ENCODE measurements at places on chromosomes 6 and 20.

- no peak for DNase-seq
Observed at GRCh38 chr6:10861086-10861485, 20.8 kb downstream of the GCM2 start.

DNA sequence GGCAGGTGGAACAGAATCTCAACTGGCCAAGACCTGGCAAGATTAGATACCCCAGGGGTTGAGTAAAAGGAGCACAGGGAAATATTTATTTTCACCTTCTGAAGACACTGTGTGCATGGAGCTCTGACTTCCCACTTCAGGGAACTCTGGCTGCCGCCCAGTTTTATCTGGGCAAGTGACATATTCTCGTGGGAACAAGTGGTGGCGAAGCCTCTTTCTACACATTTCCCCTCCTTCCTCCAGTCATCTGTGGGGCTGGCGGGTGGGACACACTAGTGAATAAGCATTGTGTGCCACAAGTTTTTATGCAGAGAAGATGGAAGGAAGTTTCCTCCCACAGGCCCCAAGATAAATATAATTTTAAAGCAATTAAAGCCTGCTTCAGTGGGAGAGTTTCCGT is 23.6 kb downstream of the NSFL1C start:
- no peak for DNase-seq

- no peak for DNase-seq
Observed at GRCh38 chr6:109580519-109580918, 97.5 kb upstream of the ZBTB24 start.

DNA sequence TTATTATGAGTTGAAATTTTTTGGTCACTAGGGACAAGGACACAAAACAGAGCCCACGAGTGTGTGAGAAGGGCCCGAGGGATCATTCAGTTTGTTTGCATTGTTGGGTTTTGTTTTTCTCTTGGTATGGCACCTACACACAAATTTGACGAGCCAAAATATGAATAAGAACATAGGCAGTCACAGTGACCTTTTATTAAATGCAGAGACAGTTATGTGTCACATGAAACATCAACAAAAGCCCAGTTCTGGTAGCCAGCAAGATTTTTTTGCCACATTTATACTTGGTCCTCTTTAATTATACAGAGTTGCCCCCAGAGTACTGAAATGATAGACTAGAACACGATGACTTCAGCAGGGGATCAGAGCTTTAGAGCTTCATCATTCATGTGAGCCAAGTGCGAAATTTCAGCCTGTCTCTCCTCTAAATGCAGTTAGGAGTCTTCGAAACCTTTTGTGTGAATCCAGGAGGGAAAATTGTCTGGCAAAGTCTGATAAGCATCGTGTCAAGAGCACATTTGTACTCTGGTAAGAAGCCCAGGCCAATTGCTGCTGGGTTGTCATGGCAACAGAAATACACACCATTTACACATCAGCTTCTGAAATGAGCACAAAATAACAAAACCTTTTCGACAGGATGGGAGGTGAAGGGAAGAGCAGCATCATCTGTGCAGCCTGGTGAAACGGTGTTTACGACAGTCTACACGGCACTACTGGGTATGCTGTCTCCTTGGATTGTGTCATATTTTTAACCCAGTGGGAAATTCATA is 79.2 kb upstream of the RIPOR2 start:
- no peak for DNase-seq

GRCh38 chr20:39800111-39800510 is 838.0 kb downstream of the DHX35 start:
- no peak for DNase-seq

GRCh38 chr20:36447101-36447500 is 94.2 kb upstream of the MYL9 start:
- no peak for DNase-seq

- no peak for DNase-seq
Observed at GRCh38 chr6:126040826-126041225, 54.5 kb downstream of the TRMT11 start.

- no peak for DNase-seq
Observed at GRCh38 chr20:60540591-60540990, 582.4 kb downstream of the CDH26 start.

DNA sequence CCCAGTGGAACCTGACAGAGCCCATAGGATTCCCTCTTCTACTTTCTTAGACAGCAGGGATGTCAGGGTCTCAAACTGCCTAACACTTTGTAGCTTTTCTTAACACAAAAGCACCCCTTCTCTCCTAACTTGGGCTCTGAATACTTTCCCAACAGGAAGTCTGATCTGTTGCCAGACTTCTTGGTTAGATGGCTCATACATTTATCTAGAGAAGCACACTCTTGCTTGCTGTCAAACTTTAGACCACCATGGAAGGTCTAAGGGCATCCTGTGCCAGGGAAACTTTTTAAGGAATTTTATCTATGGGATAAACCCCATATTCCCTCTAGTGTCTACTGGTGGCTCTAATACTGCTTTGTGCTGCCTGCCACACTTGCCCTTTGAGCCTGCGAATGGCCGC is 3.3 kb upstream of the C6orf136 start:
- DNase-seq: no peak

DNA sequence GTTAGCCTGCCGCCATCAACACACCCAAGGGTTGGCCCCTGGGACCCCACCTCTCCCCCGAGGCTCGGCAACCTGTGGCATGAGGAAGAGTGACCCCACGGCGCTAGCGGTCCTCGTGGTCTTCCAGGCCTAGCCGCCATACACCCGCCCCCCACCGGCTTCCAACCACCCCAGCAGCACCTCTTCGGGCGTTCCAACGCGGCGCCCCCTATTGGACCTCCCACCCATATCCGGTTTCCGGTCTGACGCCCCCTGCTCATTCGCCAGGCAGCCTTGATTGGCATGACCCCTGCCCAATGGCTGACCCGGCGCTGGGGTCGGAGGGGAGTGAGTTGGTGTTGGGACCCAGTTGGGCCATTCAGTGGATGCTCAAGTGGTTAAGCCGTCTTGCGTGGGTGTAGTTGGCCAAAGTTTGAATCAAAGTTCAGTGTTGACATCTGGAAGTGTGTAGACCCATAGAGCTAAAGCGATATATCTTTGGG is at the start of gene GNAS-AS1:
TSS of gene GNAS-AS1 (minus strand) at position 210 of the 482 bp plus-strand sequence.
- peak; percentile 86 for DNase-seq

- DNase-seq: no peak
Observed at GRCh38 chr6:113997116-113997515, 26.2 kb upstream of the HDAC2 start.

DNA sequence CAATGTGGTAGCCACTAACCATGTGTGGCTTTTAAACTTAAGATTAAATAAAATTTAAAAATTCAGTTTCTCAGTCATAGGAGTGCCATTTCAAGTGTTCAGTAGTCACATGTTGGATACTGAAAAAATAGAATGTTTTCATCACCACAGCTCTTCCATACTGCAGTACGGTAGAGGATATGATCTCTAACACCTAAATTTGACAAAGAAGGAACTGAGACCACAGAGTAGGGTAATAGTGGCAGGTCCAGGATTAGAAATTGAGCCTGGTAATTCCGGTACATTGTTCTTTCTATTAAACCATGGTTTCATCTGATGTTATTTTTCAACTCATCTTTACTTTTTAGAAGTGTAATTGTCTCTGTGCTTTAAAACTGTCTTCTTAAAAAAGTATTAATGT is 104.0 kb downstream of the CD2AP start:
- no peak for DNase-seq

DNA sequence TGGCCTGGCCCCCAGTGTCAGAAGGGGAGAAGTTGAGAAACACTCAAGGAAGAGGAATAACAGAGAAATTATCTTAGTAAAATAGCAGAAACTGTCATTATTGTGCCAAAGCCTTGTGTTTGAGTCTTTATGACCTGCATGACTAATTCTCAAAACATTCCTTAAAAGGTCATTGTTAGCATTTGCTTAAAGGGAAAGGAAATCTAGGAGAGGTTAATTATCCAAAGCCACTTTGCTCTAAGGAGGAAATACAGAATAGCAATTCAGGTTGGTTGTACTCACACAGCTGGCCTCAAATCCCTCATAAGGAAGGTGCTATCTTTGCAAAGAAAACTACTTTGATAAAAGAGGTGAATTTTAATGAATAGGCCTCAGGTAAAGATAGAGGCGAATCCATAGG is 516.7 kb downstream of the CBLN4 start:
- no peak for DNase-seq

DNA sequence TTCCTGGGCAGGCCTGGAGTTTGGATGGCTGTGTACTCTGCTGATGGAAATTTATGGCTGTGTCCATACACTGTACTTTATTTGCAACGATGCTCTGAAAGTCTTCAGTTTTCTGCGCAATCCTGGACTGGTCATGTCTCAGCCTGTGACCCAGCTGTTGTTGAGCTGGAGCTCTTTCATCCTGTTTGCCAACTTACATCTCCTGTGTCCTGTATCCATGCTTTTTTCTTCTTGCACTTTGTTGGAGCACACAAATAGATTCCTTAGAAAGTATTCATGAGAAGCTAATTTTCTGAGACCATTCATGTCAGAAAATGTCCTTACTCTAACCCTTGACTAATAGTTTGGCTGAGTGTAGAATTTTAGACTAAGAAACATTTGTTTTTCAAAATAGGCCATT is 251.2 kb downstream of the BCKDHB start:
- DNase-seq: no peak

- no peak for DNase-seq
Observed at GRCh38 chr6:144321839-144322591, 36.9 kb downstream of the UTRN start.

DNA sequence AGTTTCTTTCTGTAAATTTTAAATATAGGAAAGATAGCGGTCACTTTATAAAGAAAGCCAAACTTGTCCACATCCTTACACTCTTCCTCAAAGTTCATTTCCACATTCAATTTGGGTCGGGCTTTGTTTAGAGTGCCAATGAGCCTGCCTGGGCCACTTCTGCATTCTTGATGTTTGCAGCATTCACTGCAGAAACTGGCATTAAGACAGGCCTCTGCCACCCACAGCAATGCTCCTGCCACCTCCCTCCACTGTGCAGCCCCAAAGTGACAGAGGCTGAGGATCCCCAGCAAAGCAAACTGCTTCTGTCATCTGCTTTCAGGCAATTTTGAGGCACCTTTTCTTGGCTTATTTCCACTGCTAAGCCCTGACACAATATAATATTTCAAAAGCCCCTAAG is 61.2 kb downstream of the TNFAIP3 start:
- no peak for DNase-seq

DNA sequence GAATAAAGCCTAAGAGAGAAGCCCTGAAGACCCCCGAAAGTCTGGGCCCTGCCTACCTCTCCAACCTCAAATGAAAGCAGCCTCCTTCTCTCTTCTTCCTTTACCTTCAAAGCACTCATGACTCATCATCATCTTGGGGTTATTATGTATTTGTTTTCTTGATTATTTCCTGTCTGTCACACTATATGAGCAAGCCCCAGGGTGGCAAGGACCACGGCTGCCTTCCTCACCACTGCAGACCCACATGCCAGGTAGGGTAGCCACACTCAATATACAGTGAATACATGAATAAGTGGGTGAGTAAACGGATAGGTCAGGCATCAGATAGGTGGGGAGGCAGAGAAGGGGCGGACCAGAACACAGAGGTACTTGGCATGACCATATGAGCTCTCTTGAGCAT is 8.8 kb downstream of the WFDC3 start:
- no peak for DNase-seq

- no peak for DNase-seq
Observed at GRCh38 chr6:52787917-52788316, 15.7 kb downstream of the GSTA1 start.

GRCh38 chr6:50884364-50884763 is 65.7 kb downstream of the TFAP2B start:
- DNase-seq: no peak

GRCh38 chr20:62748311-62748710 is 39.7 kb downstream of the NTSR1 start:
- DNase-seq: no peak

DNA sequence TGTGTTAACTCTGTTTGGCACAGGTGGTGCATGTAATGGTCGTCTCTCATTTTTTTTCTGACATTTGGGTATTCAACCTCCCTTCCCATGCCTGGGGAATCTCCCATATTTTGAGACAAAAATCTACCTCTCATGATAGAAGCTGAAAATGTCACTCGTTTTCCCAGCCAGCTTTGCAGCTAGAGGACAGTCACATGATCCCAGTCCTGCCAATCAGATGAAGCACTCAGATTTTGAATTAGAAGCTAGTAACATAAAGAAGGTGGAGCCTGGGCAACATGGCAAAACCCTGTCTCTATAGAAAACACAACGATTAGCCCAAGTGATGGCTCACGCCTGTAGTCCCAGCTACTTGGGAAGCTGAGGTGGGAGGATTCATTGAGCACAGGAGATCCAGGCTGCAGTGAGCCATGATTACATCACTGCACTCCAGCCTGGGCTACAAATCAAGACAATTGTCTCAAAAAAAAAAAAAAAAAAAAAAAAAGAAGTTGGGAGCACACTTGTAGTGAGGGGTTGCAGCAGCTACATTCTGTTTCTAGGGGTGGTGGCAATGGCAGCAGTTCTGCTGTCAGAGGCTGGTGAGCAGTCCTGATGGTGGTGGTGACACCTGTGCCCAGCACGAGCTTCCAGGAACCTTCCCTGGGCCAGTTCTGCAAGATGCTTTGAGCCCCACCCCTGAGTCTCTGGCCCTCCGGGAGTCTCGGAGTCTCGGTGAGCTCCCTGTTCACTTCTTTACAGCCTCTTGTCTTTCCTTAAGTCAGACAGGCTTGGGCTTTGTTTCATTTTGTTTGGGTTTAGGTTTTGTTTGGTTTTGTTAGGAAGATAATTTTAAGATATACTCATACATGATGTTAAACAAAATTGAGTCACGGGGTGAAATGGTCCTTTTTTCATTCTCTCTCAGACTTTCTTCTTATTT is 94.1 kb upstream of the KCNG1 start:
- no peak for DNase-seq

DNA sequence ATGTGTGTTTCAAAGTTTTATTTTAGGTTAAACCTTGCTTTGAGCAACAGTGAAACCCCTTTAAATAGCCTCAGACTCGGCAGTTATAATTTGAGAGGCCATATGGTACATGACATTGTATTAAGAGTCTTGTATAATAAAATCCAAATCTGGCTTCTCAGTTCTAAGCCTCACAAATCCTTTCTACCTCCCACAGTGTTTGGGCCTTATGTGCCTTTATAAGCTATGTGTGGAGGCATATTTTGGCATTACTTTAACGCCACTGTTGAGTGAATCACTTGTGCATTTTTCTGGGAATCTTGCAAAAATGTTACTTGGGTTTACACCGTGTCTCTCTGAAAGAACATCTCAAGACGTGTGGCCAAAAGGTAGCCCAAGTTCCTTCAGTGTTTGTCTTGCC is 152.4 kb downstream of the COL9A1 start:
- no peak for DNase-seq

DNA sequence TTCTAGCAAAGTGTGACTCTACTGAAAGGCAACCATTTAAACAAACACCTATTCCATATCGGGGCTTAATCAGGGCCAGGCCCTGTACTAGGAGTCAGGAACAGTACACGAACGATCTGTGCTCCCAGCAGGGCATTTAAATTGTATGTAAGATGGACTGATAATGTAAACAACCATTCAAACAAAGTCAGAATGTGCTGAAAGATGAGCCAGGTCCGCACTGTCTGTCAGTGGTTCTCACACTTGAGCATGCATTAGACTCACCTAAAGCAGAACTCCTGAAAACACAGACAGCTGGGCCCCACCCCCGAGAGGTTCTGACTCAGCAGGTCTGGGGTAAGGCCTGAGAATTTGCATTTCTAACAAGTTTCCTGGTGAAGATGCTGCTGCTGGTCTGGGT is 81.6 kb downstream of the PXDC1 start:
- DNase-seq: no peak

- no peak for DNase-seq
Observed at GRCh38 chr6:117227245-117227962, 38.0 kb upstream of the VGLL2 start.

GRCh38 chr6:29919506-29920445 is 22.6 kb upstream of the HLA-A start:
- no peak for DNase-seq

Data from progenitor cell of endocrine pancreas (in vitro differentiated cells).